Stimulated activated CD4-positive, alpha-beta T cell treated with anti-CD3 and anti-CD28 coated beads, Interleukin-15, amount 100 ng/mL, for 1 hour (primary cell): ENCODE measurements at places on chromosomes 13 and 19.

DNA sequence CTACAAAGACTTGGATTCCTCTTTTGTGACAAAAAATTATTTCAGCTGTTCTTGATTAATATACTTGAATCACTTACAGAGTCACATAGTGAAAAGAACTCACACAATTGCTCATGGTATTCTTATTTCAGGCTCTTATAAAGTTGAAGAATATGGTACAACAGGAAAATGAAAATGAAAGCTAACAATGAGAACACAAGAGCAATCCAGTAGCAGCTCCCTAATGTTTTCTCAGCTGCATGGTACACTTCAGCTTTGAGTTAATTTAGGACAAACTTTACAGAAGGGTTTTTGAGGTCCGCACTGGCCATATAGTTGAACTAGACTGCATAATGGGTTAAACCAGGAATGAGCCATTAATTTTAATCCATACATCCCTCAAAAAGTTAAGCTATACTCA lies 1261.8 kb downstream of the SLITRK5 start:
- DNase-seq, result no peak

DNA sequence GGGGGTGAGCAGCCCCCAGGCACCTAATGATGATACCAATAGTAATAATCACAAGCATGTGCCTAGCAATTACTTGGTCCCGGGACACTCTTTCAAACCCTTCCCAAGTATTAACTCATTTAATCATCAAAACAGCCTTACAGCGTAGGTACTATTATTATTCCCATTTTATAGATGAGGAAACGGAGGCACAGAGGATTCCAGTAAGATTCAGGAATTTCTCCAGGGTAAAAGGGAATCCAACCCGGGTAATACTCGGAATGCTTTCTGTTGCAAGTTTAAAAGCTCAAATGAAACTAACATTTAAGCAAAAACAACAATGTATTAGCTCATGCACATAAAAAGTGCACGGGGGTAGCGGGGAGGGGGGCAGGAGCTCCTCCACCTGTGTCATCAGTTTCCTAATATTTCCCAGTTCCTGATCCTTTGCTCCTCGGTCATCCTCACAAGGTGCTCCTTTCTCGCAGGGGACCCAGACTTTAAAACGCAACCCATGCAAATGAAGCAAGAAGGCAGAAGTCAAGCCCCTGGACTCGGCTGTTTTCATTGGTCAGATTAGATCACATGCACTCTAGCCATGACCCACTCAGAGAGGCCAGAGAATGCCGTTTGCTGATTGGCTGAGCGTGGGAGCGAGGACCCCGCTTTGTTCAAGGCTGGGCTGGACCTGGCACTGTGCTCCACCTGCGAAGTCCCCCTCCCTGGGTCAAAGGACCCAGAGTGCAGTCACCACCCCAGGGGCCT lies 38.3 kb upstream of the C19orf12 start:
- DNase-seq, result no peak

- DNase-seq, result no peak
Measured at GRCh38 chr19:29952646-29953045, 10.6 kb downstream of the URI1 start.

- no peak for DNase-seq
Measured at GRCh38 chr19:35533822-35534392, 651 bp downstream of the GAPDHS start.

DNA sequence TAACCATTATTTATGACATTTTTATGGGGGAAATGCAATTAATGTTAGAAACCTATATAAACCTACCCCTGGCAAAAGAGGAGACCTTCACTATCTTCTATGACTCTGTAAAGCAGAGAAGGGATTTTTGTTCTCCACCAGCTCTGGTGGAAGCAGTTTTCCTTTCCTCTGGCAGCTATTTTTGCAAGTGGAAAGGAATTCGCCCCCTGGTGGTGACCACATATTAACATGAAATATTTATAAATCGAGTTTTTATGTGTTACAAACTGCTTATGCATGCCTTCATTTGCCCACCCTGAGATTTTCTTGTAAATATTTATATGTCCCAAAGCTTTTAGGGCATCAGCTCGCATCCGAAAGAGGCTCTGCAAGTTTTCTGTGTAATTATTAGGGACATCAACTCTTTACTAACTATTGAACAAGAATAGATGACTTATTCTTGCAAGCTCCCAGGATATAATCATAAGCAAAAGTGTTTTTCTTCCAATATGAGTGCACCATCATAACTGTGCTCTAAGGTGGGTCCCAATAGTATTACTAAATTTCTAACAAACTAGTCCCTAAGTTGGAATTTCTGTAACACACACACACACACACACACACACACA lies 62.4 kb downstream of the SERTM1 start:
- no peak for DNase-seq

- DNase-seq, result no peak
Measured at GRCh38 chr13:82076496-82076895, 1735.6 kb upstream of the SPRY2 start.

DNA sequence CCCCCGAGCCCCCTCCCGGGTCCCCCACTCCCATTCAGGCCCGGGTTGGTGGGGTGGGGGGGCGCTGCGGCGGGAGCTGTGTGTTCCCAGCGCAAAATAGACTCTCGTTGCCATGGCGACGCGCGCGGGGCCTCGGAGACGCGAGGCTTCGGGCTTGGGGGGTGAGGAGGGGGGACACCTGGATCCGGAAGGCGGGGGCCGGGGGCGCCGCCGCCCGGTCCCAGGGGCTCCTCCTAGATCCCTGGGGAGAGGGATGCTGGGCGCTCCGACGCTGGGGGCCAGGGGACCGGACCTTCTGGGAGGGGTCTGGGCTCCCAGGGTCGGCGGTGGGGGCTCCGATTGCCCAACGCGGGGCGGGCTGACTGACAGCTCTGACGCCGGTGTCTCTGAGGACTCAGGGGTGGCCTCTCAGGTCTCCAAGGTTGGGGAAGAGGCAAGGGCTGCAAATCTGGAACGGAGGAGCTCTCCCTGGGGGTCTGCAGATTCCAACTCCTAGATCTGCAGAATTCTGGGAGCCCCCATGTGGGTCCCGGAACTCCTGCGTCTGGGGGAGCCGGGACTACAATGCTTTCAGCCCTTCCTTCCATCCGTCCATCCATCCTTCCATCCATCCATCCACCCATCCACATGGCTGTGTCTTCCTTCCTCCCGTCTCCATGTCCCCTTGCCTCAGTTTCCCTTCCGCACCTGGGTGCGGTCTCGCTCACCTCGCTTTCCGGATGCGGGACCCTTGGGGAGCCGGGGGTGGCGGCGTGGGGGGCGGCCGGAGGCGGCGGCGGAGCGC lies 9.1 kb upstream of the SHISA7 start:
- DNase-seq, result no peak

DNA sequence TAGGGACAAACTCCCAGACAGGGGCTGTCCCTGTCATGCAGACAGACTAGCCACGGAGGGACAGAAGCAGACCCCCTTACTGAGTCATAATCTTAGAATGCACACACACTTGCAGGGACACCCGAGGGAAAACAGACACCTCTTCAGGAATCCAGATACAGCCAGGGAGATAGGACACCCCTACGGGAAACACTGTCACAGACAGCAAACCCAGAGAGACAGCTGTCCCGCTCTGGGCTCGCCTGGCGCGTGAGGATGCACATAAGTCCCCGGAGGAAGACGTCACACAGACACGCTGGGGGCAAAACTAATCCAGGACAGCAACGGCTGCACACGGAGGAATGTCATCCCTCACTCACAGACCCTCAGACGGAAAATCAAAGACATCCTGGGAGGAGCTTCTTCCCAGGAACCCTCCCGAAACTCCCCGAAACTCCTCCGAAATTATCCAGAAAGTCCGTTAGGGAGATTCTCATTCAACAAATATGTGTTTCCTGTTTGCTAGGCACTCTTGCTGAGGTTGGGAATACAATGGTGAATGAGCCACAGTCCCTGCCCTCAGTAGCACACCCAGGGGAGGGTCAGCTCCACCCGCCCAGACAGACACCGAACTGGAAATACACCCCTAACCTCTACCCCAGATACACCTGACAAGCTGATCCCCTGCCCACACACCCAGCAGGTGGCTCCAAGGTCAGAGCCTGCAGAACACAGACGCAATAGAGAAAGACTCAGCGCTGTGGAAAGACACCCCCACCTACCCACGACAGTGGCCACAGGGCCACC lies 15.2 kb upstream of the TOMM40 start:
- DNase-seq, result no peak

DNA sequence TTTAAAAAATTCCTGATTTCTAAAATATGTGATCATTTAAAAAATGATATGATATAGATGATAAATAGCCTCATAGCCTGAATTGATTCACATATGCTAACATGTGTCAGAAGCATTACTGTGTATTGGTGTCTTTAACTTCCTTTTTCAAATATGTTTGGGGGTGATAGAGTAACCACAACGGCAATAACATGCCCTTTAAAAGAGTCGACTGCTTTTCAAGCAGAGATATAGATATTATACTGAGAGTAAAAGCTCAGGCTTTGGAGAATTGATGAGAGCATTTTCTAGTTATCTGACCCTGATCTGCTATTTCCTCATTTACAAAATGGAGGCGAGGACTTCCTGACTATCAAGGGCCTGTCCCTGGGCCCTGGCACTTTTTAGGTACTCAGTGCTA lies 260.5 kb downstream of the DCT start:
- DNase-seq, result no peak

DNA sequence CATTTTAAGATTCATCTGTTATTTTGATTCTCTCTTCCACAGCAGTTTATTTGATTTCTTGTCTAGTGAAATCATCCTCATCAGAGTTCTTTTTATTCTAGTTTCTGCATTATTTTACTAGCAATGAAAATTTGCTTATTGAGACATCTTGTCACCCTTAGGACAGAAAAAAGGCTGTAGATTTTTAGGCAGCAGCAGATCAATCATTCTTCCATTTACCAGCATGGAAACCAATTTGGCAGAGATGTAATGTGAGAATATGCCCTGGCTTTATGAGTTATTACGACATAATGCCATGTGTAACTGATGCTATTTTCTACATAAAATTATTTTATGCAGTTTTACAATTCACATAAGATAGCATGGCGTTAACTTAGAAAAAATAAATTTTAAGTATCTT lies 688.6 kb upstream of the SLC10A2 start:
- DNase-seq, result no peak

DNA sequence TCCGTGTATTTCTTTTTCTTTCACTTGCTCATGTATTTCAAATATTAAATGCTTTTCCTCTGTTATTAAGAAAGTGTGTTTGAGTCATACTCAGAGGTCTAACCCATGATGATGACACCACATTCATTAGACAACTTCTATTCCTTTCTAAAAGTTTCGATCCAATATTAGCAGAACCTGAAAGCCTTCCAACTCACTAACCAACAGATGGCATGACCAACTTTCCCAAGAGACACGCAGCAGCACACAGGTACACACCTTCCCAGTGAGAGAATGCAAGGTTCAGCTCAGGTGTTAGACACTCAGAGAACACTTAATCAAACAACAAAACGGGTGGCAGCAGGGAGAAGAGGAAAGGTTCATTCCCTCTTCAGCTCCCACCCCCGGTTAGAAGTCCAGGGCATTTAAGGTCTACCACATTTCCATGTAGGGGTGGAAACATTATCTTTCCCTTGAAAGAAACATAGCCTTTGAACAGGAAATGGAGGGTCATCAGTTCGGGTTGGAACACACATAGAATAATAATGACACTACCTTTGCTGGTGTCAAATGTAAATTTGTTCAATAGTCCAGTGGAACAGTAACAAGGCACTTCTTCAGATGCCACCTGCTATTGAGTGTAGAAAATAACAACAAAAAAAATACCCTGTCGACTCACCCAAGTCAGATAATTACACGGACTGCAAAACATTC lies 404.2 kb downstream of the COG6 start:
- no peak for DNase-seq

DNA sequence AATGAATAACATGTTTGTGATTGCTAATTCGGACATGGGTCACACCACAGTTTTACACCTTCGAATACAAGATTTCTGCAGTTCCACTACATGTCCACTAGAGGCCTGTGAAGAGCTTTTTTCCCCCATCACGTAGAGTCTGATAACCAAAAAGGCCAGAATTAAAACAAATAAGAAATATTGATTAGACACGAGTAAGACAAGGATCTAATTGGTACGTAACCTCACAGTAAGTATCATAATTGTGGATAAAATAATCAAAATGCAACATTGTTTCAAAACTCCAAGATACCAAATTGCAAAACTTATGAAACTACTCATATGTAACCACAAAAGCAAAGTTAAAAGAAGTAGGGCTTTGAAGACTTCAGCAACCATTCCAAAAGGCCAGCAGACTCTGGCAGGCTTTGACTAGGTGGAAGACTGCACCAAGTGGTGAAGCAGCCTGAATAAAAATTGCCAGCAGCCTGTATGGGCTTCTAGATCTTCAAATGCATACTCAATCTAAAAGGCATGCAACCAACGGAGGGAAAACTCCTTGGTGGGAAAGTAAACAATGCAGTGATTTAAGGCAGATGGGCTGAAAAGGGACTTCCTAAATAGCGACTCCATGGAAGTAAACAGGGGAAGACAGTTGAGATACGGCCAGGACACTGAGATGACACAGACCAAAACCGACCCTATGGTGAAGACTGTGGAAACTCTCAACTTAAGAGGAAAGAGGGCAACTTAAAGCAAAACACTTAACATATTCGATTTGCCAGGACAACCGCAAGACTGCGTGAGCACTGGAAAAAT lies 56.7 kb downstream of the STARD13 start:
- no peak for DNase-seq

GRCh38 chr13:20077086-20077485 lies 83.8 kb downstream of the GJA3 start:
- DNase-seq, result no peak

DNA sequence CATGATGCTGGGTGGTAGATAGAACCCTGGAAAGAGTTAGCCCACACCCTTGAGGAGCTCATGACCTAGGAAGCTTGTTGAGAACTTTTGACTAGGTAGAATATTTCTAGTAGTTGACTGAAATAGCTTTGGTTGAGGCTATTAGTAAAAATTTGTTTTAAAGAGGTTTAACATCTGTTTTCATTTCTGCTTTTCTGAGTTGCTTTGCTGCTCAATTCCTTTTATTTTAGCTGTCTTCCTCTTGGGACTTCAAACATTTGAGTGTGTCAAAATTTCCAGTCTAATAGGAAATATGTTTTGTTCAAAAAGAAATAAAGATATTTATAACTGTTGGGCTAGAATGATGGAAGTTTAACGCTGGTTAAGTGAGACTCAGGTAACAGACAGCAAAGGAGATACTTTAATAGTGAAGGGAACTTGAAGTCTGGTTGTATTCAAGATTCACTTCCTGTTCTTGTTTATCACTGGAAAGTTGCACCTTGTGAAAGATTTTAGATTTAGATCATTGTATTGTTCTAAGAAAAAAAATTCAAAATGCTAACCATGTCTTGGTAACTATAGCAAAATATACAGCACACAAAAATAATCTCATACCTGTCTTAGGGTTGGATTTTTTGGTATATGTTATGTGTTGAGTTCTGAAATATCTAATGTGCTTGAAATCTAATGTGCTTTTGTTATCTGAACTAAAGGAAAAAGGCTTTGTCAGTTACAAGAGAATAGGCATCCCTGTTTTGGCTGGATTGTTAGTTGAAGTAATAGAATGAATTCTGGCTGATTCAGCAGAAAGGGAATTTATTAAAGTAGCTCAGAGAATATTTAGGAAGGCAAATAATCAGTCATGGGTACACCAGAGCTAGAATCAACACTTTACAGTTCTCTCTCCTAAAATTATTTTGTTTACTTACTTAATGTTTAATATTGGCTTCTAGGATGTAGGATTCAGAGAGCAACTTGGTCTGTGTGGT lies 24.4 kb upstream of the GPR18 start:
- DNase-seq, result no peak
